Caco-2 (cell line): ENCODE measurements at places on chromosomes 5 and 9. TPM values are rescaled to one million over a fixed set of nuclear protein-coding genes. Genes with fewer than 3 reads are reported as not detected.

DNA sequence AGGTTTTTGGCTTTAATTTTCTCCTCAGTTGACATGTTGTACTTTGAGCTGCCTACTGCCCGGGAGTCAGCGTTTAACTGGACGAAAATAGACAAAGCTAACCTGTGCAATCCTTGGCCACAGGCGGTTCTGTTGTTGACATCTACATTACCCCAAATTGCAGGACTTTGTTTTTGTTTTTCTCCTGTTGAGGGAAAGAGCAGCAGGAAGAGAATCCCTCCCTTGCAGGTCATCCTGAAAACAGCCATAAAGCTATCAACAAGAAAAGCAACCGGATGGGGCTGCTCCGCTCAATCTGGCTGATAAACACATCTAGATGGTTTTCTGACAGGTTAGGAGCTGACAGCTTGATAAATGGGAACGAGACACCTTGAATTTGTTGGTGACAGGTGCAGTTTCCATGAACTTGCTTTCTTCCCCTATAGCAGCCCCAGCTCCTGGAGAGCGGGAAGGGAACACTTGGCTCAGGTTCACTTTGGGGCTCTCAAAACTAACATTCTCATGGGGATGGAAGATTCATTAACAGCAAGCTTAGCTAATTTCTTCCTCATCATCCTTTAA, 331.5 kb downstream of the SLIT3 start:
- no peak for DNase-seq

PCBD2 gene
- total RNA-seq = 20.8 and 24.2 TPM in 2 replicates

DNA sequence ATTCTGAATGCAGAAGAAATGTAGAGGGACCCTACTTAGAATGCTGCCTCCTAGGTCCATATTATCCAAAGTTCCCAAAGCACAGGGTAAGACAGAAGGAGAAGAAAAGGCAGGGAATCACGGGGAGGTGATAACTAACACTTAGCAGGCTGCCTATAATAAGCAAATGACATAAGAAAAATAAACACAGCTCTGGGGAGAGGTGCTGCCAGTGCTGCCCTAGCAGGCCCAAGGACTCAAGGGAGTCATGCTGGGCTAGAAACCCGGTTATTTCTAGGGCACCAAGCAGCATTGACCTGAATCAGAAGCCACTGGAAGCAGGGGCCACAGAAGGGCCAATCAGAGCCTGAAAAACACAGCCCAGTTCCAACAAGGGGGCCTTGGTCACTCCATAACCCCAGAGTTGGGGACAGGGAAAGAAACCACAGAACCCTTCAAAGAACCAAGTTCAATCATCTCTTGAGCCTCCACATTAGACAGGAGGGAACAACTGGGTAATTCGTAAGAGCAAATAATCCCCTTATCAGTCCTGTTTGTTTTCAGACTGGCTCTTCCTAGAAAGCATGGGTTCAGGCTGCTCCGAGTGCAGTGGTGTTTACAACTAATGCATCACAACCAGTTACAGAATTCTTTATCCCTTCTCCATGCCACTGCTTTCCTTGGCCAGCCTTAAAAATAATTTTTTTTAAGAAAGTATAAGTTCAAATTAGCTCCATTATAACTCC, 24.0 kb downstream of the NRG2 start:
- no peak for DNase-seq

GRCh38 chr5:17663182-17663581, 28.9 kb downstream of the TAF11L14 start:
- DNase-seq = no peak

- no peak for DNase-seq
These were observed 499.2 kb upstream of the COX7C start for GRCh38 chr5:86118542-86118941.
